ENCODE measurements at places on chromosomes 3 and 15.

- no peak for DNase-seq
These were observed 84.2 kb upstream of the SLC4A7 start for GRCh38 chr3:27568393-27568792.

DNA sequence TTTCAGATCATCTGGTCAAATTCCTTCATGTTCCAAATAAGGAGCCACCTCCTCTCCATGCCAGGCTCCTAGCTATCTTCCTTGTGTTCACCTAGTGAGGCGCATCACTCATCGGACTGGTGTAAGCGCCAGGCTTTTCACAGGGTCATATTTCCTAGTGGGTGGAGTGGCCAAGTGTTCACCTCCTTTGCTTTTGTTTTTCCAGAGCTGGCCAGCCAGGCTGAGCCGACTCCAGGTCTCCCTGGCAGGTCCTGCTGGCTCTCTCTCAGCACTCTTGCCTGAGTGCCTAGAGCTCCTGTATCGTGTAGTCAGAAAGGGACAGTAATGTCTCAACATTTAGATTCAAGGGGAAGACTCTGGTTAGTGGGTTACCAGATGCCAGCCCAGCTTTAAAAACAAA, 31.0 kb downstream of the HEG1 start:
- peak; percentile 32 for DNase-seq

GRCh38 chr3:42140665-42141203, 49.6 kb downstream of the TRAK1 start:
- no peak for DNase-seq

DNA sequence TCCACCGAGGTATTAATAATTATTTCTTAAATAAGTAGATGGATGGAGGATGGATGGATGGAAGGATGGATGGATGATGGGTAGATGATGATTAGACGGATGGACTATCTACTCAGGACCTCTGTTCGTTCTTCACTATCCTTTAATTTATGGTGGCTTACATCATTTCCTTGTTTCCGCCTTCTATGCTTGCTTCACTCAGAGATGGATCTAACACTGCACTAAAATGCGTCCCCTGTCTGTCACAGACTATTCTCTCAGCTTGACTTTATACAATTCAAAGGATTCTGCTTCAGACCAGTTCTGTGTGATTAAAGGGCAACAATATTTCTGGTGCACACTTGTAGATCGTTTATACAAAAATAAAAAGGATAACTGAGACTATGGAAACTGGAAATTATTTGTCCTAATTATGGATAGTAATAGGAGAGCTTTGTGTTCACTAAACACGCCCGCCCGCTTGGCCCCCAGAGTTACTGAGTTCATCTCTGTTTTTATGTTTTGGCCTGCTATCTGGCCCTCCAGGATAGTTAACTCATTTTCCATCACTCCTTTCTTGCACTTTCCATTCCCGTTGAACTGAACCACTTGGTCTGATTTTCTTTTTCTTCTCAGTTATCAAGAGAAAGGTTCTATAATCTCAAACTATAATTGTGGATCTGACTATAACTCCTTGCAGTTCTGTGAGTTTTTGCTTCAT, 41.4 kb upstream of the CA12 start:
- no peak for DNase-seq

DNA sequence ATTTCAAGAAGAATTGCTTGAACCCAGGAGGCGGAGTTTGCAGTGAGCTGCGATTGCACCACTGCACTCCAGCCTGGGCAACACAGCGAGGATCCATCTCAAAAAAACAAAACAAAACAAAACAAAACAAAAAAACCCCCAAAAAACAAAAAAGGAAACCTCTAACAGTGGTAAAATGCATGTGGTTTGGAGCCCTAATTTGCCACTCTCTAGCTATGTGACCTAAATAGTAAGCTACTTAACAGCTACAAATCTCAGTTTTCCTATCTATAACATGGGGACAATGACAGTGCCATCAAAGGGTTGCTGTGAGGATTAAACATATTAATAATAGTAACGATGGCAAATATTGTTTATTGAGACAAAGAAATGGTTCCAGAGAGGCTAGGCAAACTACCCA, 119.4 kb upstream of the LMOD3 start:
- DNase-seq: no peak

Measured in MV-4-11 (cell line).